Islet precursor cell (in vitro differentiated cells): ENCODE measurements at places on chromosomes 12 and 14.

DNA sequence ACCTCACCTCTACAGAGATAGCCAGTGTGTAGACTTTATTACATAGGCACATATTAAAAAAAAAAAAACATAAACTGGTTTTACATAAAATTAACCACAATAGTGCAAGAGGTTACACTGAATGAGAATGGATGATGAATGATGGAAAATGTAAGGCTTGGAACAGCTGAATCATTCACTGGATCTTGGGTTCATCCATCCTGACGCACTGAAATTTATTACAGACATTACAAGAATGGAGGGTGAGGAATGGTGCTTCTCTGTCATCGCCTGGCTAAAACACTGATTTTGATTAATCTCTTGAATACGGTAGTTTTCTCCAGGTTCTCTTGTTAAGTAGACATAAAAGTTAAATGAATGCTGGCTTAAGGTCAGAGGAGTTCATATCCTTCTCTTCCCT, 40.0 kb upstream of the GTF2A1 start:
- no peak for DNase-seq

DNA sequence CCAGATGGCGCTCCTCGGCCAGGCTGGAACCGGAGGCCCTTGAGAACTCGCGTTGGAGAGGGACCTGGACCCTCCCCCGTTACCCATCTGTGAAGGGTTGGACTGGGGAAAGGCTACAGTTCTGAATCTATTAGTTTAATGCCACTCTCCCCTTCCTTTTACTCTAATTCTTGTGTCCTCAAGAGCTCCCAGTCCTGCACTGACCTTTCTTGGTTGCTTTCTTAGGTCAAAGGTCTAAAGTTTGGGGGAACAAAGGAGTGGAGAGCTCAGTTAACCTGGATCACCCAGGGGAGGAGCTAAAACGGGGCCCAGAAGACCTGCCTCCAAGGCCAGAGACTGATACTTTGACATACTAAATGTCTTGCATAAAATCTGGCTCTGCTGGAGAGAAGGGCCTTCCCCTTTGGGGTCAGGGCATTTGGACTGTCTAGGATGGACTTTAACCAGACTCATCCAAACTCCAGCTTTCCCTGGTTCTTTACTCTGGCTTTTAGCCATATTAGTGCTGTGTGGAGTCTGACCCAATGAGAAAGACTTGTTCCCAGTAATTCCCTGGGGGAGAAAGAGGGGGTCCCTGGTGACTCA, 923 bp upstream of the MLF2 start:
- no peak for DNase-seq

GRCh38 chr12:79370021-79370420, 320.7 kb downstream of the PAWR start:
- no peak for DNase-seq

DNA sequence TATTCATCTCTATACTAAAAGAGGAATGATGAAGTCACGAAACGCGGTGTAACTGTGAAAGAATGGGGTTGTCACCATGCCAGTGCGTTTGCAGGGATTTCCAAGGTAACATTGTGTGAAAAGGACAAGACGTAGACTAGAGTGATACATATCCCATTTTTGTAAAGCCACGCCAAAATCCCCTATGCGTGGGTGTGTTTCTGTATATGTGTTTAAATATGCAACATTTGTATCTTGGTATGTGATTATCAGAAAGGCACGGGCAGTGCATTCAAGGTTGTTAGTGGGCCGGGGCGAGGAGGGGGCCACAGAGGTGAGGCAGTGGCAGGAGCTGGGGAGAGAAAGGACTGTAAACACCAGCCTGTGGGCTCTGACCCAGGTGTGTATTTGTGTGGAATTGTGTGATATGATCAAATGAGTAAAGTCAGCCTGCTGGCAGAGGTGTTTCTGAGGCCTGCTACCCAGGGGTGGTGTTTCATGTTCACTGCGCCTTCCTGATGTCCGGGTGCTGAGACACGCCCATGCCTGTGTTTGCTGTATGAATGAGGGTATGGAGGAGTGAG, 137.8 kb downstream of the ADGRD1 start:
- DNase-seq = no peak
